ENCODE measurements at places on chromosomes 1 and 21.

- no peak for DNase-seq
These were observed 229.7 kb downstream of the C1orf94 start for GRCh38 chr1:34406377-34406776.

DNA sequence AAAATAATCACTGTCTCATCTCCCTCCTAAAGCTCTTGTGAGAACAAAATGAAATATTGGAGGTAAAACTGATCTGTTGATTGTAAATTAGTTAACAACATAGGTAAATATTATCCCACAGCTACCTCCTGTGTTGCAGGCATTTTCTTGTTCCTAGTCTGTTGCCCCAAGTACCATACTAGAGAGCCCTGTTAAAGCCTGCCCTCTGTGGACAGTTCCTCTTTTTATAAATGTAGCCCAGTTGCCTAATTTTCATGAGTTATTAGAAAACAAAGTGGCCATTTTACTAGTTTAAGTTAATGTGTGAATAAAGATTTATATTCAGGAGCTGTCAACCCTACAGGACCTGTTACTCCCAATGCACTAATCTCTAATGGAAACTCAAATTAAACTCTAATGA is 180.0 kb upstream of the KCND3 start:
- DNase-seq, result no peak

DNA sequence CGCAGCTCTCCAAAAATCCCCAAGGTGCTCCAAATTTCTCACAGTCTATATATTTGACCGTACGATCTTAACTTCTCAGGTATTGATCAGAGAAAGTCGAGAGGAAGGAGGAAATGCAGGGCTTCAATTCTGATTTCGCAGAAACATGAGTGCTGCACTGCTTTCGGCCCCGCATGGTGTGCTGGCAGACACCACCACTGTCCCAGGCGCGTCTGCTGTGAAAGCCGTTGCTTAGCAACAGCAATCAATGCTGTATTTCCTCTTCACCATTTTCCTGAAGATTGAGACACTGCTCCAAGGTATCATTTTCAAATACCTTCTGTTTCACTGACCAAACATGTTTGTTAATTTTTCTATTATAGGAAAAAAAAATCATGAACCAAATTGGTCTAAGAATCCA is 296.3 kb downstream of the SMYD3 start:
- peak; percentile 37 for DNase-seq

GRCh38 chr1:240138867-240139266 is 47.2 kb downstream of the FMN2 start:
- peak; percentile 4 for DNase-seq

DNA sequence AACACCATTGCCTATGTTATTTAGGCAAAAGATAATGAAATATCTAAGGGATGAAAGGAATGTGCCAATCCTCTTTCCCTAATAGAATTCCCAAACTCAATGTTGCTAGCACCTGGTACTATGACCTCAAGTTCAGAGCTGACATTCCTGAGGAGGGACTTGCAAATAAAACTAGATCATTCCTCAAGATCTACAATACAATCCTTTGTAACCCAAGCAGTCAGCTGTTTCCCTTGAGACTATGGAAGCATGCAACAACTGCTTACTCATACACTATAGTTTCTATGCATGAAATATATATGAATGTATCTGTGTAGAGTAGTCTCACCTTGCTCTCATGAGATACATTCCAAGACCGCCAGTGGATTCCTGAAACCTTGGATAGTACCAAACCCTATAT is 65.0 kb downstream of the ABL2 start:
- no peak for DNase-seq

- DNase-seq, result no peak
These were observed 310.6 kb downstream of the DISC1 start for GRCh38 chr1:231936983-231937775.

DNA sequence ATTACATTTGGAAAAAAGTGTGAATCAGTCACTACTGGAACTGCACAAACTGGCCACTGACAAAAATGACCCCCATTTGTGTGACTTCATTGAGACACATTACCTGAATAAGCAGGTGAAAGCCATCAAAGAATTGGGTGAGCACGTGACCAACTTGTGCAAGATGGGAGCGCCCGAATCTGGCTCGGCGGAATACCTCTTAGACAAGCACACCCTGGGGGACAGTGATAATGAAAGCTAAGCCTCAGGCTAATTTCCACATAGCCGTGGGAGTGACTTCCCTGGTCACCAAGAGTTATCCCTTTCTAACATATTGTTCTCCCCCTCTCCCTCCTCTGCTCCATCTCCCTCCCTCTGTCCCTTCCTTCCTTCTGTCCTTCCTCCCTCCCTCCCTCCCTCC is 47.7 kb upstream of the RHOU start:
- DNase-seq, result peak; percentile 38

GRCh38 chr1:232722626-232723025 is 82.6 kb upstream of the MAP10 start:
- DNase-seq, result no peak

DNA sequence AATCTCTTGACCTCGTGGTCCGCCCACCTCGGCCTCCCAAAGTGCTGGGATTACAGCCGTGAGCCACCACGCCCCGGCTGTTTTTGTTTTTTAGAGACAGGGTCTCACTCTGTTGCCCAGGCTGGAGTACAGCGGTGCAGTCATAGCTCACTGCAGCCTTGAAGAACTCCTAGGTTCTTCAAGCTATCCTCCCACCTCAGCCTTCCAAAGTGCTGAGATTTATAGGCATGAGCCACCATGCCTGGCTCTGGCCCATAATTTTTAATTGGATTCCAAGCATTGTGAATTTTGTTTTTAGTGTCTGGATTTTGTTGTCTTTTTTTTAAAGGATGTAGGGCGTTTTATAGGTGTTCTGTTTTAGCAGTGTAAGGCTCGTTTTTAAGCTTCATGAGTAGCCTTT is 28.6 kb upstream of the TXLNA start:
- DNase-seq, result no peak

DNA sequence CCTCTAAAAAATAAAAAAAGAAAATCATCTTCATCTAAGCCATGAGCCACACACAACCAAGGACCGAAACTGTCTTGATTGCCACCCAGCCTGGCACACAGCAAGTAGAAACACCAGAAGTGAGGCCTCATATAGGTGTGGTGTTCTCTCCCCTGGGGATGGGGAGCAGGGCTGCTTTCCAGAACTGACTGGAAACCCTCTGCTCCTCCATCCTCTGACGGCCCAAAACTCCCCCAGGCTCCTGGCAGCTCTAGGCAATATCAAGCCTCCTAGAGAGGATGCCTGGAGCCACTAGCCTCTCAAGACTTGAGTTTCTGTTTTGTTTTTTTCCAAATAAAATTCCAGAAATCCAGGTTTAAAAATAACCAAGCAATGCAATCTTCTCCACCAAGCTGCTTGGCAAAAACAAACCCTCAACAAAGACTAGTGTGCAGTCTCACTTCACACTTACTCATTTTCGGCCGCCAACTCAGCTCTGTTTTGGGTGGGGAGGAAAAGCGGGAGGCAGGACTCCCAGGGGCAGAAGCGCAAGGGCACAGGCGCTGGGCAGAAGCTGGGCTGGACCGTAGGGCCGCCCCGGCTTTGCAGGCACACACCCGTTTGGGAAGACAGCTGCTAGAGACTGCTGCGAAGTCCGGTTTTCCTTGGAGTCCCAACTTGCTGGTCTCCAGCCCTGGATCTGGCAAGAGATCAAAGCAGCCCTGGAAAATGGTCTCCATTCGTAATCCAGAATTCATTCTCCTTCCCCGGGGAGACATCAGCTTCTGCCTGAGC is 78.2 kb upstream of the CAPZB start:
- DNase-seq, result no peak

- no peak for DNase-seq
These were observed 642 bp upstream of the ST3GAL3 start for GRCh38 chr1:43706598-43707189.

- no peak for DNase-seq
These were observed 24.1 kb downstream of the FMN2 start for GRCh38 chr1:240115831-240116230.

DNA sequence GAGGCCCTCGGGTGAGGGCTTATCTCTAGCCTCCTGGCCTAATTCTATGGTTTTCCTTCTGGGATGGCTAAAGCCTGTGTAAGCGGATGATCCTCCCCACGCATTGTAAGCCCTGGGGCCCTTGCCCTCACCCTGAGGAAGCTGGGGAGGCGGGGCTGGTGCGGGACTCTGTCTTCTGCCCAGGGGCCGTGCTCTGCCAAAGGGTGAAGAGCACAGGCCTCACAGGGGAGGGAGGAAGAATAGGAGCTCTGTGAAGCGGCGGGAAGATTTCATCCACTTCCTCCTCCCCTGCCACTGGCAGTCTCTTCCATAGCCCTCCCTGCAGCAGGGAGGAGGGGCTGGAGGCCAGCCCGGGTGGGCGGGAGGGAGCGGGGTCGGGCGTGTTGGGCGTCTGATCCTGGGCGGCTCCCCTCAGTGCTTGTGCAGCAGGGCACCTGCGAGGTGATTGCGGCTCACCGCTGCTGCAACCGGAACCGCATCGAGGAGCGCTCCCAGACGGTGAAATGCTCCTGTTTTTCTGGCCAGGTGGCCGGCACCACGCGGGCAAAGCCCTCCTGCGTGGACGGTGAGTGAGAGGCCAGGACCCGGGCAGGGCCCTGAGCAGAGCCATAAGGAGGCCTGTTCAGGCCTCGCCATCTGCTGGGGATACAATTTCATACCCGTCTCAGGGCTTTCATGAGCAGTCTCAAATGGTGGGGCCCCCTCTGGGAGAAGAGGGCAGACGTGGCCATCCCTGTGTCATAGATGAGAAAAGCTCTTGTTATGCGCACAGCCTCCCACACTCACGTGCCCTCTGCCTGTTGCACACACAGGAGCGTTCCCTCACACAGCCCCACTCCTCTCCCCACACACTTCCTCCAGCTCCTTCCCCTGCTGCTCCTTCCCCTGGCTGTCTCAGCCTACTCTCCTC is 7.7 kb upstream of the PPM1J start:
- DNase-seq, result no peak

DNA sequence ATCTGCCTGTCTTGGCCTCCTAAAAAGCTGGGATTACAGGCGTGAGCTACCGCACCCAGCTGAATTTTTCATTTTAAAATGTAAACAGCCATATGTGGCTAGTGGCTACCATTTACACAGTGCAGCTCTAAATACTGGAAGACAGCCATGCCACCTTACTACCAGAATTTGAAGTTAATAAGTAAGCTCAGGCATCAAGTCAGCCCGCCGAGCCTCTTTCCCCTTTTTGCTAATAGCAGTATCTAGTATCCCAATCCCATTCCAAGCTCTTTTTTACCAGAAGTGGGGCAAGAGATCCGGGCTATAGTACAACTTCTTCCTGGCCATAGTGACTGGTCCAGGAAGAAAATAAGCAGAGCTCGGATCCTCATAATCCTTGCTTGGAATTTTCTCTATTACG is 15.1 kb downstream of the TAF13 start:
- no peak for DNase-seq

GRCh38 chr1:13593511-13594131 is 10.0 kb downstream of the PDPN start:
- DNase-seq, result no peak

GRCh38 chr1:25834894-25835293 is 15.1 kb downstream of the MTFR1L start:
- DNase-seq, result no peak

DNA sequence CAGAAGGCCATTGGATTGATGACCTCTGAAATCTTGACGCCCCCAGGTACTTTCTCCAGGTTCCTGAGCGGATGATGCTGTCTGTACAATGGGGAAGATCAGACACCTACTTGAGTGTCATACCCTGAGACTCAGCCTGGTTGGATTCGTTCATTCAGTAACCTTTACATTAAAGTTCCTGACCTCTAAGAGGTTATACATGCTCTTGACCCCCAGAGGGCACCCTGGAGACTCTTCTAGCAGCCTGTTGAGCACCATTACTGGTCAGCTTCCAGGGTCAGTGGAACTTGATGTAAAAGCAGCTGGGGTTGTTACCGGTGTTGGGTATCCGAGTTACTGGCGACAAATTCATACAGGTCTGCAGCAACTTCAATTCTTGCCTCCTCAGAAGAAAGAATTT is 114.3 kb upstream of the ZNF678 start:
- no peak for DNase-seq

DNA sequence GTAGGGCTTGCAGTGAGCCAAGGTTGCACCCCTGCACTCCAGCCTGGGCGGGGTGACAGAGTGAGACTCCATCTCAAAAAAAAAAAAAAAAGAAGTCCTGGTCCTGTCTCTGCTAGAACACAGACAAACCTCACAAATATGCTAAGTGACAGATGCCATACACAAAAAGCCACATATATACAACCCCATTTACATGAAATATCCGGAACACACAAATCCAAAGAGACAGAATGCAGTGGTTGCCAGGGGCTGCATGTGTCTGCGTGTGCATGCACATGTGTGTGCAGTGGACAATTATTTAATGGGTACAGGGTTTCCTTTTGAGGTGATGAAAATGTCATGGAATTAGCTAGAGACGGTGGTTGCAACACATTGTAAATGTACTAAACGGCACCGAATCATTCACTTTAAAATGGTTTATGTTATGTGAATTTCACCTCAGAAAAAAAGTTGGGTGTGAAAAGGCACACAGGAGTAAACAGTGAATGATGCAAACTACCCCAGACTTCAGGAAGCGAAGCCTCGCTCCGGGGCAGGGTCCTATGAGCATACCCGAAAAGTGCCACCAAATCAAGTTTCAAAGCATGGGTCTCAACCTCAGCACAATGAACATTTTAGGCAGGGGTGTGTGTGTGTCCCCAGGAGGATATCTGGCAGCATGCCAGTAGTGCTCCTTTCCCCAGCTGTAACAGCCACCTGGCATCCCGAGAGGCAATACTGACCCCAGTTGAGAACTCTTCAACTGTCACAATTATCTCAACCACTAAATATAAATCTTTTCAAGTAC is 48.3 kb downstream of the GNB1 start:
- peak; percentile 64 for DNase-seq

DNA sequence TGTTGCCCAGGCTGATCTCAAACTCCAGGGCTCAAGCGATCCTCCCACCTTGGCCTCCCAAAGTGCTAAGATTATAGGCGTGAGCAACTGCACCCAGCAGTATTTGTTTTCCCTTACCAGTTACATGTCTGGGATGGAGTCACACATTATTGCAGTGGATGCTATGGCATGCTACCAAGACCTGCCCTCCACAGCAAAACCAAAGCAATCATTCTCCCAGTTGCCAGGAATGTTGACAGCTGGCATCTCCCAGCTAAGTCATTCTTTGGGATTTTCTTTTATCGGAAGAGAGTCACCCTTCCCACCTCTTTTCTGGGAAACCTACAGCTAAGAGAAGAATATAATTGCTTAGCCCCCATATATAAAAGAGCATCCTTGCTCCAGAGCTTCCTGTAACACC is 49.4 kb upstream of the RGS7 start:
- DNase-seq, result no peak

DNA sequence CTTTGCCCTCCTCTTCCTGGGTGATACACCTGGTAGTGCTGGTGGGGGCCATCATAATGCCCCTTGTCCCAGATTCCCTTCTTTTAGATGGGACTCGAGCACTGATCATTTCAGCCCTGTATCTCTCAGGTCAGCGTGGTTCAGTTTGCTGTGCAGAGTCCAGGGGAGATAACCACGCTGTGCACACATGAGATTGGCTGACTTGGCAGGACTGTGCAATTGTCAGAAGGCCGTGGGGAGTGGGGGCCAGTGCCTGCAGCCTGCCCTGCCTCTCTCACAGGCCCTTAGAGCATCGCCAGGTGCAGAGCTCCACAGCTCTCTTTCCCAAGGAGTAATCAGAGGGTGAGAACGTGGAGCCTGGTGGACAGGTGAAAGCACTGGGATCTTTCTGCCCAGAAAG is 15.2 kb downstream of the EPHX1 start:
- DNase-seq, result no peak

All from NCI-H1436 (cell line).